ENCODE measurements at places on chromosomes 5 and 9.

- no peak for DNase-seq
These were observed 75.3 kb downstream of the RGS3 start for GRCh38 chr9:113538701-113539430.

DNA sequence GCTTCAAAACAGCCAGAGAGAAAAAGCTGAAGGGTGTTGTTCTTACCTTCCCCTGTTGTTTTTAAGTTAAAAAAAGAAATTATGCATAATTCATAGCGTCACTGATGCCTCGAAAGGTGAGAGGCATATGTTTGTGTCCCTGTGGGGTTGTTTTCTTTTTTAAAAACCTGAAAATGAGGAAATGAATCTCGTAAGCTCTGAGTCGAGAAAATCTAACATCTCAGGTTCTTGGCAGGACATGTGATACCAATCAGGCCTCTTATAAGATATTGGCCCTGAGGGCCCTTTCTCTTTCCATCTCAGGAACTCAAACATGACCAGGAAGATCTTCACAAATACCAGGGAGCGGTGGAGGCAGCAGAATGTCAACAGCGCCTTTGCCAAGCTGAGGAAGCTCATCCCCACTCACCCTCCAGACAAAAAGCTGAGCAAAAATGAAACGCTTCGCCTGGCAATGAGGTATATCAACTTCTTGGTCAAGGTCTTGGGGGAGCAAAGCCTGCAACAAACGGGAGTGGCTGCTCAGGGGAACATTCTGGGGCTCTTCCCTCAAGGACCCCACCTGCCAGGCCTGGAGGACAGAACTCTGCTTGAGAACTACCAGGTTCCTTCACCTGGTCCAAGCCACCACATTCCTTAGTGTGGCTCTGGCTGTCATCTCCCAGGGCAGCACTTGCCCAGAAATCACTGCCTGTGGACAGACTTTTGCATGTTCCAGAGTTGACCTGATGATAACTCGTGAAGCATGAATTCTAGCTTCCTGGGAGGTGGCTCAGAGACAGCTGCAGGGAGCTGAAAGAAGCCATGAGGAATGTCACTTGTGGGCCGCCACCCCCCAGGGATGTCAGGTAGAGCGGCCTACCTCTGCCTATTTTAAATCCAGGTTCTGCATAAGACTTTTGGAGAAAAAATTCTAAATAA lies at the start of gene TAL2:
Gene TAL2 (plus strand): TSS at position 274 of the 921 bp plus-strand sequence. CDS start 40 bp downstream, at position 314.
- DNase-seq, result no peak

GRCh38 chr9:117927354-117927753 lies 223.2 kb downstream of the TLR4 start:
- no peak for DNase-seq

GRCh38 chr9:134526584-134527477 lies 114.8 kb upstream of the COL5A1 start:
- no peak for DNase-seq

GRCh38 chr9:18689921-18690320 lies 216.0 kb downstream of the ADAMTSL1 start:
- DNase-seq, result no peak

- DNase-seq, result no peak
These were observed 22.5 kb downstream of the GLT6D1 start for GRCh38 chr9:135616619-135617537.

Measured in activated CD4-positive, alpha-beta T cell treated with anti-CD3 and anti-CD28 coated beads, Interleukin-2, Interleukin-4, amounts not matched to agents 100 ng/mL and 50 ng/mL, durations not matched to agents 16 hours and 8 hours (primary cell).